Esophagus mucosa (tissue), 1 donor: ENCODE measurements at places on chromosomes 2 and 18. TPM values are rescaled to one million over a fixed set of nuclear protein-coding genes. Genes with fewer than 3 reads are reported as not detected.

GRCh38 chr2:224613543-224614286, 28.6 kb upstream of the CUL3 start:
- ATAC-seq: no peak

Gene TET3
- total RNA-seq: 18.8 TPM

- ATAC-seq: no peak
Measured at GRCh38 chr2:236653863-236654262, 84.2 kb downstream of the ACKR3 start.

- no peak for ATAC-seq
Measured at GRCh38 chr2:234671716-234672115, 174.8 kb upstream of the ARL4C start.

Gene MPP4
- total RNA-seq: not detected

Gene TBR1
- total RNA-seq: not detected
